GM03348 (cell line): ENCODE measurements at places on chromosomes 2 and 18.

GRCh38 chr2:75424936-75425619 is 135.7 kb downstream of the EVA1A start:
- peak; percentile 16 for DNase-seq

GRCh38 chr2:112777036-112777435 is 7.3 kb downstream of the IL1A start:
- no peak for DNase-seq

GRCh38 chr2:181778621-181779201 is 98.4 kb upstream of the NEUROD1 start:
- DNase-seq, result no peak

- DNase-seq, result no peak
Observed at GRCh38 chr2:129769185-129769991, 210.1 kb upstream of the RAB6C start.

- DNase-seq, result no peak
Observed at GRCh38 chr2:238158018-238158508, 707 bp upstream of the ERFE start.
